SW 1271 (cell line): ENCODE measurements at places on chromosomes 13 and 19.

GRCh38 chr13:102900193-102900608 lies 54.4 kb downstream of the ERCC5 start:
- DNase-seq, result no peak

DNA sequence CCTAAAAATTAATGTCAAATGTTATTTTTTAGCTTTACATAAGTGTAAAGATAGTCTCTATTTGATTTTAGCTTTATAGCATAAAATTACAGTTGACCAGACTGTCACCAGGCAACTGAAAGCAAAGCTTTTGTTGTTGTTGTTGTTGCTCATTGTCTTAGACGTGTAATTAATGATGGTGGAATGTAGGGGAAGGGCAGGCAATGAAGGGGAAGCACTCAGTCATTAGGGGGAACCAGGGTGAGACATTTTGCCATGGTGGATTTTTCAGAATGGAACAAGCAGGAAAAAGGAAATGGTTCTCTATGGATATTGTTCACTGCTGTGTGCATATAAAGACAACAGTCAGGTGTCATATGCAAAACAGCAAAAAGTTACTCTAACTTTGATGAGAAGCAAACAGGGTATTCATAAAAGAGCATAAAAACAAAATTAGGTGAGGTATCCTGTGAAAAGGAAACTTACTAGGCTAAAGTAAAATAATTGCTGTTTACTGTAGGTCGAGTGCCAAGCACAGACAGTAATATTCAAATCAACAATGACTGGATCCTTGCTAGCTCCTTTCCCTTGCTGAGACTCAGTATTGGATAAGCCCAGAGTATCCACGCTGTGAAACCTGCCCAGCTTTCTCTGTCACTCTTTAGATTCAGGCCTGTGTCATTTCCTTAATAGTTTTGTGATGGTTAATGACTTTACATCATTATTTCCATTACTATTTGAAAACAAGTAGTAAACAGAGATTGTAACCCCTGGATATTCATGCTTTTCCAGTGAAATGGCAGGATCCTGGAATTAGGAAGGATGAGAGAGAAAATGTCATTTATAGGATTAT lies 110.5 kb downstream of the LRCH1 start:
- DNase-seq, result no peak

DNA sequence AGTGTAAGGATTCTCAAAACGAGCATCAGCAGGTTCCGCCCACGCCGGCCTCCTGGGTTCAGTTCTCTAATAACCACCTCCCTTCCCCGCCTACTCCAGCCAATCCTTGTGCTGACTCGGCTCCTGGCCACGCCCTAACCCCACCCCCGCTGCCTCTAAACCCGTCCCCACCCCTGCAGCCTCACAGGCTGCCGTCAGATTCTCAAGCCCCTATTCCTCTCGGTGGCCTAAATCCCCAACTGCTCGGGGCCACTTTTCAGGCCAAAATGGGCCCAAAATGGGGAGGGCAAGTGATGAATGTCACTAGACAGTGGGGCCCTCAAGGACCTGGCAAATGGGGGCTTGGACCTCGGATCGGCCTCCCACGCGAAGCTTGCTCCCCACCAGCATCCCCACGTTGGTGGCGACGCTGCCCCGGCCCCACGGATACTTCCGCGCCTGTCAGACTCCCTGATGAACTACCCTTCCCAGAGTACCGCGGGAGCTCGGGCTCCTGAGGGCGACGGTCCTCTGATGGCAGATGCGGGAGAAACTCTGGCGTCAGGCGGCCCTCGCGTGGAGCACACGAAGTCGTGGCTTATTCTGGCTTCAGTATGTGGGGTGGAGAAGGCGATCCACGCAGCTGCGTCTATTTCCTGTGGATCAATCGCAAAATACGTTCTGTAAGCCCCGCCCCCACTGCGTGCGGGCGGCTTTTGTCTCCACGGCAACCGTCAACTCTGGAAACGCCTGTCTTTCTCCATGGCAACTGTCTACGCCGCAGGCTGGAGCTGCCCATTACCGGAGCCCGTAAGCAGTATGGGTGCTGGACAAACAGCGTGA lies 24.8 kb downstream of the ZNF473 start:
- DNase-seq, result no peak

GRCh38 chr19:44806291-44806690 lies 2.6 kb upstream of the BCAM start:
- no peak for DNase-seq

DNA sequence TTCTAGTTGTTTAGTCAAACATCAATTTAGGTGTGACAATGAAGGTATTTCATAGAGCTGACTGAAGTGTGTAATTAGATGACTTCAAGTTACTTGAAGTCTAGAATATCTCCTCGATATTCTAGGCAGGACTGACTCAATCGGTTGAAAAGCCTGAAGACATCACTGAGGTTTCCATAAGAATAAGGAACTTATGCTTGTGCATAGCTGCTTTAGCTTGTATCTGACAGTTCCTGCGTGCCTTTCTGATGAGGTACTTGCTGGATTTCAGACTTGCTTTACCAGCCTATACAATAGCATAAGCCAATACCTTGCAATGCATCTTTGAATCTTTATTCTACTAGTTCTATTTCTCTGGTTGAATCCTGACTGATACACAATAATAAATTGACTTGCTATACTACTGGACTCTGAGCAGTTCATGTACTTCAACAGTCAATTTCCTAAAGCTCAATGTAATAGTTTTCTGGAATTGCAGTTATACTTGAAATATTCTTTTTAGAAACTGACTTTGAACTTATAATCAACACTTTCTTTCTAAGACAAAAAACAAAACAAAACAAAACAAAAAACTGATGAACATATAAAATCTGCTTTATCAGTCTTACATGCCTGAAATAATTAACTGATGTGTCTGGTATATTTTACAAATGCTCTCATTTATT lies 1534.8 kb downstream of the SLITRK5 start:
- DNase-seq, result no peak

GRCh38 chr13:40376296-40376849 lies 290.1 kb downstream of the FOXO1 start:
- no peak for DNase-seq

GRCh38 chr13:108902405-108903155 lies 273.2 kb downstream of the MYO16 start:
- DNase-seq, result no peak

DNA sequence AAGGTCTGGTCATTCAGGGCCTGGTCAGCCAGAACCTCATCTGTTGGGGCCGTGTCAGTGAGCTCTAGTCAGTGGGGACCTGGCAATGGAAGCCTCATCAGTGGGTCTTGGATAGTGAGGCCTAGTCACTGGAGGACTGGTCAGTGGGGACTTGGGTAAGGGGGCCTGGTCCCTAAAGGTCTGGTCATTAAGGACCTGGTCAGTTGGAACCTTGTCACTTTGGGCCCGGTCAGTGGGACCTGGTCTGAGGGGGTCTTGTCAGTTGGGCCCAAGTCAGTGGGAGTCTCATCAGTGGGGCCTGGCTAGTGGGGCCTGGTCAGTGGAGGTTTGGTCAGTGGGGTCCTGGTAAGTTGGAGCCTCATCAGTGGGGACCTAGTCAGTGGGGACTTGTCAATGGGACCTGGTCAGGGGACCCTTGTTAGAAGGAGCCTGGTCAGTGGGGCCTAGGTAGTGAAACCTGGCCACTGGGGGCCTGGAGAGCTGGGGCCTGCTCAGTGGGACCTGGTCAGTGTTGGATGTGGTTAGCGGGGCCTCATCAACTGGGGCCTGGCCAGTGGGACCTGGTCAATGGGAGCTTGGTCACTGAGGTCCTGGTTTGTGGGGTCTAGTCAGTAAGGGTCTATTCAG lies 43.7 kb upstream of the TPM4 start:
- DNase-seq, result no peak

DNA sequence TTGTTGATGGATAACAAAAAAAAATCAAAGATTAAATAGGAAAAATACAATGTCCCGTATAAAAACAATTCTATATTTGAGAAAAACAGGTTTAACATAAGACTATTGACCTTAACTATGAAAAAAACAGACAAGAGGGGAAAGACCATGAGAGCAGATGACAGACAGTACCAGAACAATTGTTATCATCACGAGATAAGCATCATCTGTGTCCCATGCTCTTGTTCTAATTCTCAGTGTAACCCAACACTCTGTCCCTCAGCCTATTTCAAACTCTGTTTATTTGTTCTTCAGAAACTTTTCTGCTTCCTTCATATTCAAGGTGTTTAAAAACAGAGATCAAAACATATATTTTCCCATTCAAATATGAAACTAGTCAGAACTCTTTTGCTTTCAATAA lies 216.4 kb downstream of the PCDH9 start:
- DNase-seq, result no peak

GRCh38 chr13:40660141-40660664 lies 6.2 kb downstream of the FOXO1 start:
- no peak for DNase-seq

DNA sequence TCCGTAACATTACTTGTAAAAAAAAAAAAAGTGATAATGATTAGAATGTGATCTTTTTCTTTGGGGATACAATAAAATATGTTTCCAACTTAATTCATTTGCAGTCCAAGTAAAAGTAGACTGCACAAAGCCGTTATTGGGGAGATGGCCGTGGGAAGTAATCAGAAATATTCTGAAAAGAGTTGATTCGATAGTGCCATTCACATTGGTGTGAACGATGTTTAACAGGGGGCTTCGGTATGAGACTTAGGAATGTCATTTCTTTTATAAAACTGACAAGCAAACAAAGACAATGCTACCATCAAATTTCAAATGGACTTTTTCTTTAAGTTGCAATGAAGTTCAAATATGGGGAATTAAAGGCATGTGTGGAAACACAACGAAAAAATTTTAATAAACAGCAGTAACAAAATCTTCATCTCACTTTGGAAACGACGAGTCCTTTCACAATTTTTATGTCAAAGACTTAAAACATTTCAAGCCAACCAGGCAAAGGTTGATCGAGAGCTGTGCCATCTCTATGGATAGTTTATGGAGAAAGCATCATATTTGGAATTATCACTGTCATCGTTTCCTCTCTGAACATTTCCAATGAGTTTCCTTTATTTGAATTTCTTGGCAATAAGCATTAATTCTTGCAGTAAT lies 1.7 kb upstream of the ZIC5 start:
- DNase-seq, result no peak

- no peak for DNase-seq
These were observed 49.4 kb downstream of the F2RL3 start for GRCh38 chr19:16938211-16938610.
